ENCODE measurements at places on chromosomes 5 and 9.

DNA sequence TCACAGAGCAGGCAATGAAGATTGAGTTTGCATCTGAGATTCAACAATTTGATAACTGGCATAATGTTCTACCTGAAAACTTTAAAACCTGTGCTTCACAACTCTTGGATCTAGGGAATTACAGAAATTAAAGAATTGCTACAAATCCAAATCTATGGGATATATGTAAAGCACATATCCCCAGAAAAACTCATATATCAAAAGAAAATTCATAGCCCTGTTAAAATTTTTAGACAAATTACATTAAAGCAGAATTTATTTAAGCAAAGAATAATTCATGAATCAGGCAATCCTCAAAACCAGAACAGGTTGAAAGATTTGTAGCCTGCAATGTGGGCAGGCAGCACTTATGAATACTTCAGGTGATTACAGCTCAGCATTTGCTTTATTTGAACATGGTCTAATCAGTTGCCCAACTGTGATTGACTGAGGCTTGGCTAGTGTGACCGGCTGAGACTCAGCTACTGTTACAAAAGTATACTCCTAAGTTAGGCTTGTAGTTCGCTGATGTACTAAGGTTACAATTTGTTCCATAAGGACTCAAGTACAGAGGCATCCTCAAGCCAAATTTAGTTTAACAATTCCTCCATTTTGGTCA is 10.3 kb upstream of the UBTD2 start:
- DNase-seq = no peak

GRCh38 chr9:104780796-104781395 is 17.0 kb downstream of the NIPSNAP3B start:
- no peak for DNase-seq

DNA sequence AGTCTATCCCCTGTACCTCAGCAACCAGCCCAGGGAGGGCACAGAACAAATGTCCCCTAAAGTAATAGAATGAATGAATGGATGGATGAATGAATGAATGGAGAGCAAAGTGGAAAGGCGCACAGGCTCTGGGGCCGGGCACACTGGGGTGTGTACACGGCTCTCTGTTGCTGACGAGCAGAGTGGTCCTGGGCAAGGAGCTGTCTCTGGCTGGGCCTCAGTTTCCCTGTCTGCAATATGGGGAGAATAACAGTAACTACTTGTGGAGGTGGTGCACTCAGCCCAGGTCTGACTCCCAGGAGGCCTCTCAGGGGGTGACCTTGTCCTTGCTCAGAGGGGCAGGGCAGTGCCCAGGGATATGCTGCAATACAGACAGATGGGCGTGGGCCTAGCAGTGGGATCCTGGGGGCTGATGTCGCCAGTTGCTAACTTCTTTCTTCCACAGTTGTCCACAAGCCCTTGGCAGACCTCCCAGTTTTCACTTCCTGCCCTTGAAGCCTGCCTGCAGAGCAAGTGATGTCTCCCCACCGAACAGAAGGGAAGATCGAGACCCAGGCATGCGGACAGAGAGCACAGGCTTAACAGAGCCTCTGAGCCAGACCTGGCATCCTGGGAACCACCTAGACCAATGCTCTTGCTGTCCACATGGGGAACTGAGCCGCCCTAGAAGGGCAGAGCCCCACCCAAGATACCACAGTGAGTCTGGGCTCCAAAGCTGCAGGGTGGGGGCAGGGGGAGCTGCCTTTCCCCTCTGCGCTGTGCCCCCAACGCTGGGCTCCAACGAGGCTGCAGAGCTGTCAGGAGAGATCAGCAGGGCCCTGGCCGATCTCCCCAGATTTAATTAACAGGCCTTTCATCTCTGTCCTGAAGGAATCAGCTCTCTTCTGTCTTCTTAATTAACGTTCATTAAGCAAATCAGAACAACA is 13.6 kb upstream of the LAMC3 start:
- DNase-seq = no peak

DNA sequence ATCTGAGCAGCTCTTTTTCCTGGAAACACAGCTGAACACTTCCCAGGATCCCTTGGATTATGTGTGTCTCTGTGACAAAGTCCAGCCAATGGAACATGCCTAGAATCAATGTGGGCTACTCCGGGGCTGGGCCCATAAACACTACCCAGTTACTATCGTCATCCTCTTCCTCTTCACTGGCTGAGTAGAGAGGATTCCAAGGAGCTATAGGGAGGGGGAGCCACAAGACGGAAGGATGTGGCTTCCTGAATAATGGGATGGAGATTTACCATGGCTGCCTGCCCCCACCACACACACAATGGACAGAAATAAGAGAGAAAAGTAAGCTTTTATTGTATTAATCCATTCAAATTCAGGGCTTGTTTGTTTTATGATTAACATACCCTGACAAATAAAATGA is 22.1 kb upstream of the TAS2R1 start:
- no peak for DNase-seq

DNA sequence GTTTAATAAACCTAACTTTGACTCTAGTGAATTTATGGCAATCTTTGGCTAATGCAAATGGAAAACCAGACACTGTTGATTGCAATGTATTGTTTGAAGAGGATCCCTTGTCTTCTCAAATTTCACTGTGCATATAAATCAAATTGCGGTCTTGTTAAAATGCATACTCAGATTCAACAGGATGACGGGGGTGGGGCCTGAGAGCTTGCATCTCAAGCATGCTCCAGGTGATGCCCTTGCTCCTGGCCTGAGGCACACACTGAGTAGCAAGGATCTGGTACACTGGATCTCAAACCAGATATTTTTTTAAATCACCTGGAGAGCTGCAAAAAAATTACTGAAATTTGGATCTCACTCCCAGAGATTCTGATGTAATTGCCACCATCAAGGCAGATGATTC is 463.7 kb downstream of the DNAH5 start:
- DNase-seq = no peak

DNA sequence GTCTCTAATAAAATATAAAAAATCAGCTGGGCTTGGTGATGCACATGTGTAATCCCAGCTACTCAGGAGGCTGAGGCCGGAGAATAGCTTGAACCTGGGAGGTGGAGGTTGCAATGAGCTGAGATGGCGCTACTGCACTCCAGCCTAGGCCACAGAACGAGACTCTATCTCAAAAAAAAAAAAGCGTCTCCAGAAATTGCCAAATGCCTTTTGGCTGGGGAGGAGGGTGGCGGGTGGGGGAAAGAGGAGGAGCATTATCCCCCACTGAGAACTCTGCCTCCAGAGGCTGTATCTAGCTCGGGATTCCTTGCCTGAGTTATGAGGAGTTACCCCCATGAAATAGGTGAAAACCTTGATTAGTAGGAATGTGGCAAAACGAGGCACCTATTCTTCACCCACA is 4.8 kb downstream of the ROPN1L start:
- no peak for DNase-seq

- no peak for DNase-seq
Measured at GRCh38 chr5:62287237-62287636, 18.8 kb upstream of the KIF2A start.

DNA sequence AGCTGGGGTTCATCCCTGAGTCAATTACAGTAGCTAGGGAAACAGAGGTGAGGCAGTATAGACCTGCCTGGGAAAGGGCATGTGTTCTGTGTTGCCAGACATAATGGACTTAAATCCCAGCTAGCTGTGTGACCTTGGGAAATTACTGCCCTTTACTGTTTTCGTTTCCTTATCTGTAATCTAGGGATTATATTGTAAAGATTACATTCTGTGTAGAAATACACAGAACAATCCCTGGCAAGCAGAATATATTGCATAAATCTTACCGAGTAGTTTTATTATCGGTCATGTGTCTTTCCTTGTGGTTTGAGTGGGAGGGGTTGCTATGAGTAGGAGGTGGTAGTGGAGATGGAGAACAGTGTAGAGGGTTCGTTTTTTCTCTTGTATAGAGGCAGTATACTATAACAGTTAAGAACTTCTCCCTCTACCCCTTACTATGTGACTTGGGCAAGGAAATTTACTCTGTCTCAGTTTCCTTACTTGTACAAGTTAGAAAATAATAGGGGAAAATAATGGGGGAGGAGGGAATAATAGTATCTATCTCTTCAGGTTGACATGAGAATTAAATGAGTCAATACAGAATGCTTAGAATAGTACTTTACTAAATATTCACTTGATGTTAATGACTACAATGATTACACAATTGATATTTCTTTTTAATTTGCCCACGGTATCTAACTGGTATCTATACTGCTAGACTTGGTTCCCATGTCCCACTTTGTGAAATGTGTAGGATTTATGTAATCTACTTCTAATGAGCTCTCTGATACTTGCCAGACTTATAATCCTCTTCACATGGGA is 7.1 kb upstream of the DMXL1 start:
- DNase-seq = no peak

GRCh38 chr5:87825583-87825982 is 412.9 kb upstream of the CCNH start:
- no peak for DNase-seq

DNA sequence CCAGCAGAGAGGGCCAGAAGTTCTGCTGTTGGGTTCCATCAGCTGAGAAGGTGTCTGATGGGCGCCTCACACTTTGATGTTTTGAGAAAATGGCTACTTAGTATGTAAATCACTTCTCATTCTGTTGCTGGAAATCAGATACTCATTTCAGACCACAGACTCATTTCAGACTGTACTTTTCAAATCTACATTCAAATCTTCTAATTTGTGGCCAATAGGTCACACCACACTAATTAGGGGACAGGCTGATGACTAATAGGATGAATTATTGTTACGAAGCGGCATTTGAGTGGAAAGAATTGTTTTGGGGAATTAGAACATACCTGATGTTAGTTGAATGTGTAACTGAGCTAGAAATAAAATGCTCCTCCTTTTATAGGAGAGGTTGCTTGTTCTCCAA is 13.2 kb downstream of the MTAP start:
- no peak for DNase-seq
